ENCODE measurements at places on chromosomes 6 and 20.

DNA sequence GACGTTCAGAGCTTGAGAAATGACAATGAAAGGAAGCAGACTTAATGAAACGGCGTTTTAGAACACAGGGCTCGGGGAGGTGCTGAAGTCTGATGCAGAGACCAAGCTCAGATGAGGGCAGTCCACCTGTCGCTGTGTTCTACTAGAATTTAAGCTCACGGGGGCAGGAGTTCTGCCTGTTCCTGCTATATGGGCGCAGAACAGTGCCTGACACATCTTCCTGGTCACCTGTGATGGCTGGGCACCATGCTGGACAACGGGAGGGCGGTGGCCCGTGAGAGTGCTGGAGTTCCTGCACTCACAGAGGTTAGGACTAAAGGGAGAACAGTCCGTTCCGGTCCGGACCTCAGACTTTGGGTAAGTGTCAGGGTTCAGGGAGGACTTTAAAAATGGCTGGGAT lies 130.6 kb downstream of the ERMARD start:
- DNase-seq: no peak

- no peak for DNase-seq
These were observed 4.2 kb downstream of the CD2AP start for GRCh38 chr6:47481806-47482205.

GRCh38 chr6:45445749-45446549 lies 68.2 kb upstream of the SUPT3H start:
- no peak for DNase-seq

- peak; percentile 35 for DNase-seq
These were observed 184.4 kb downstream of the GJA10 start for GRCh38 chr6:90078513-90079289.

GRCh38 chr6:130517444-130517931 lies 151.7 kb downstream of the TMEM200A start:
- no peak for DNase-seq

DNA sequence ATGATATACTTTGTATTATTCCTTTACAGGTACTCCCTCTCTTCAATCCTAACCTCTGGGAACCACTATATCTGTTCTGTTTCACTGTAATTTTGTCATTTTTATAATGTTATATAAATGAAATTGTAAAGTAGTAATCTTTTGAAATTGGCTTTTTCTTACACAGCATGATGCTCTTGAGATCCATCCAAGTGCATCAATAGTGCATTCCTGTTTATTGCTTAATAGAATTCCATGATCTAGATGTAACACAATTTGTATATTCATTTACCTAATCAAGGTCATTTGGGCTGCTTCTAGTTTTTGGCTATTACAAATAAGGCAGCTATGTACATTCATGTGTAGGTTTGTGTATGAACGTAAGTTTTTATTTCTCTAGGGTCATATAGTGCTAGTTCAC lies 174.6 kb downstream of the KHDC1L start:
- DNase-seq: no peak

DNA sequence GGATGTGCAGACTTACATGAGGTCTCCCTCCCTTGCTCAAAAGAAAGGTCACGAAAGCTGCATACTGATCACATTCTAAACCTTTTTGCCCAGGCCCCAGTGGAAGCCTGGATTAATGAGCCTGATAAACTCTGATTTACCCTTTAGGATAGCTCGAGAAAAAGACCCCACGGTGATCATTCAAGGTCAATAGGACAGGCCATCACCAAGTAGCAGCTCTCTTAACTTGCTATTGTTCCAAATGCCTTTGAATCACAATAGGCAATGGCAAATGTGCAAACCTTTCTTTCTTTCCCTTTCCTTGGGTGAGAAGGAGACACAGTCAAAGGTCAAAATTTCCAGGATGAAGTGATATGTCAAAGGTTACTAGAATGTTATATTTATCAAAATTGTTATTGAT lies 327.3 kb downstream of the HDGFL1 start:
- DNase-seq: no peak

GRCh38 chr6:31246051-31246521 lies 25.8 kb downstream of the HLA-C start:
- DNase-seq: no peak

GRCh38 chr6:90118069-90118468 lies 178.6 kb downstream of the BACH2 start:
- no peak for DNase-seq

Measured in activated naive CD8-positive, alpha-beta T cell treated with anti-CD3 and anti-CD28 coated beads, Interleukin-2, amount 50 U/mL, for 16 hours (primary cell).